Inflammatory macrophage treated with lipopolysaccharide for 1 hour (primary cell): ENCODE measurements at places on chromosomes 6 and 20.

GRCh38 chr6:18501663-18502013 is 114.5 kb downstream of the RNF144B start:
- peak; percentile 95 for DNase-seq

- DNase-seq: no peak
Observed at GRCh38 chr6:92023410-92023966, 1395.9 kb downstream of the EPHA7 start.

GRCh38 chr20:11315525-11315924 is 602.2 kb upstream of the BTBD3 start:
- no peak for DNase-seq

DNA sequence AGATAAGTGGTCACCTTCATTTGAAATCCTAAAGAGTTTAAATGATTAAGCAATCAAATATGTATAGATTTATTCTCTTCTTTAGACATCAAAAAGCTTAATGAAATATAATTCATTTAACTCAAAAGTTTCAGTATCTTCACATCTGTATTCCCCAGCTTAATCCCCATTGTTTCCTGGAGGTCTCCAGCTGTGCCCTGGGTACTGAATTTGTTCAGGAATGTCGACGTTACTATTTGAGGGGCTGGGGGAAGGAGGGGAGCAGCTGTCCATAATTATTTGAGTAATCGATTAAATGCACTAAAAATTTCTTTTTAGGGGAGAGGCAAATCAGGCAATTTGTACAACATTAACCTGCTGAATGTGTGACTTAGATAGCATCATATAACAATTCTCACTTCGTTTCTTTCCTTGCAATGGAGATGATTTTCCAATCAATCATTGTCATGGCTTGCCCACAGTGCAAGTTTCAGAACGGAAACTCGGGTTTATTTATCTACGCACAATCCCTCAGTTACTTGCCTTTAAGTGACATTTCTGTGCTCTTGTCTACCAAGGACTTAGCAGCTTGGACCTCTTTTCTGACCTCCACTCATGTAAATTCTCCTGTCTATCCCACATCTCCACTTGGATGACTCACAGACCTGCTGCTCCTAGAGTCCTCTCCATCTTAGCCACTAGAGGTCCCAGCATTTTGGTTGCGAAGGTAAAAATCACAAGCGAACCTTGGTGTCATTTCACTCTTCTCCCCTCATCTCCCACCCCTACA is 3.9 kb downstream of the DOK5 start:
- no peak for DNase-seq

DNA sequence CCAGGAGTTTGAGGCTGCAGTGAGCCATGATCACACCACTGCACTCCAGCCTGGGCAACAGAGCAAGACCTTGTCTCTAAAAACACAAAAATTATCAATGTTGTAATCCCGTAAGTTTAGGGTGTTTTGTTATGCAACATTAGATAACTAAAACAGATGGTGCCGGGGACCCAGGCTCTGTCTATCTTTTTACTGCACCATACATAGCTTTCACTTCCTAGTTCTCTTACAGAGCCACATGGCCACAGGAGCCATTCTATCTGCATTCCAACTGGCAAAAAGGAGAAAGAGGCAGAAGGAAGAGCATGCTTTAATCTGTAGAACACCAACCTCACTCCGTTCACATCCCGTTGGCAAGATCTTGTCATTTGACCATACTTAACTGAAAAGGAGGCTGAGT is 5.4 kb upstream of the TCF15 start:
- no peak for DNase-seq

DNA sequence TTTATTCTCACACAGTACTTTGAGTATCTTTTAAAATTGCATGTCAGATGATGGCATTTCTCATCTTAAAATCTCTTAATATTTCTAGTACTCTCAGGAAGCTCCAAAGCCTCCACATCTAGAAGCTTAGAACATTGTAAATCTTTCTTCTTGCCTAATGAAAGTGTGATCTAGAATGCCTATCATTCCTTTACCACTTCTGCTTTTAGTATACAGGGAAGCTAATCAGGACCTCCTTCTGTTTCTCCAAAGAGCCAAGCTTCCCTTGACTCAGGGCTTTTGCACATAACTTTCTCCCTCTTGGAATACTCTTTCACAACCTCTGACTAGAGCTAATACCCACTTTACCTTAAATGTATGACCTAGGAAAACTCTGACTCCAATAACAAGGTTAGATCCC is 7.5 kb upstream of the ELOVL4 start:
- DNase-seq: no peak
